Stimulated activated CD8-positive, alpha-beta memory T cell treated with anti-CD3 and anti-CD28 coated beads, Interleukin-15, amount 100 ng/mL, for 24 hours (primary cell): ENCODE measurements at places on chromosomes 16 and 17.

GRCh38 chr16:276426-277077 is 808 bp upstream of the RGS11 start:
- DNase-seq = no peak

DNA sequence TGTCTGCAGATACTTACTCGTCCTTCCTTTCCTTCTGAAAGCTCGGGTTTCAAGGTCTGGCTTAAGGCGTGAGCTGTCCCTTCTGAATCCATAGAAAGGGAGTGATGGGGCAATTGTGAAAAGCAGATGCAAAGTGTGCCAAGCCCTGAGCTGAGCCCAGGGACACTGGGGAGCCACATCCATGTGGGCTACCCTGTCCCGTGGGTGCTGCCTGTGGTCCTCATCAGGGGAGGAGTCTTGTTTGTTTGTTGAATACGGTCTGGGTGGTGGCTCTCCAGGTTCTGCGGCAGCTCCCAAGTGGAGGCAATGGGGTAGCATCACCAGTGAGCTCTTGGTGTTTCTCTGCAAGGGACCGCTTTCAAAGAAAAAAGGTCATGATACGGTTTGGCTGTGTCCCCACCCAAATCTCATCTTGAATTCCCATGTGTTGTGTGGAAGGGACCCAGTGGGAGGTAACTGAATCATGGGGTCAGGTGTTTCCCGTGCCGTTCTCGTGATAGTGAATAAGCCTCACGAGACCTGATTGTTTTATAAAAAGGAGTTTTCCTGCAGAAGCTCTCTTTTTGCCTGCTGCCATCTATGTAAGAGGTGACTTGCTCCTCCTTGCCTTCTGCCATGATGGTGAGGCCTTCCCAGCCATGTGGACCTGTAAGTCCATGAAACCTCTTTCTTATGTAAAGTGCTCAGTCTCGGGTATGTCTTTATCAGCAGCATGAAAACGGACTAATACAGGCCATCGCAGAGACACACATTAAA is 1.0 kb upstream of the ALG1 start:
- no peak for DNase-seq

- no peak for DNase-seq
Observed at GRCh38 chr17:2237950-2238349, 65.6 kb downstream of the SMG6 start.

- no peak for DNase-seq
Observed at GRCh38 chr17:72853440-72854415, 238.8 kb downstream of the SLC39A11 start.

DNA sequence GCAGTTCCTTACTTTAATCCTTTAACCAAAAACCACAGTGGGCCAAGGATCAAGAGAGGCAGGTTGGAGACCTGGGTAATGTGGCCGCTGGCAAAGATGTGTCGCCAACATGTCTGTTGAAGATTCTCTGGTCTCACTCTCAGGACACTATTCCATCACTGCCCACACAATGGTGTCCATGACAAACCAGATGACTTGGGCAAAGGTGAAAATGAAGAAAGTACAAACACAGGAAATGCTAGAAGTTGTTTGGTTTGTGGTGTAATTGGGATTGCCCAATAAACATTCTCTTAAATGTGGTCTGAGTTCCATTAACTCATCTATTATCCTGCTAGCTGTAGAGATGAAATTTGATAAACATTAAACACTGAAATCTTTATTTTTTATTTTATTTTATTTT is 43.3 kb downstream of the SALL1 start:
- DNase-seq = no peak

- DNase-seq = no peak
Observed at GRCh38 chr16:12431561-12431960, 372.1 kb downstream of the CPPED1 start.

- no peak for DNase-seq
Observed at GRCh38 chr16:87057211-87057881, 259.8 kb downstream of the C16orf95 start.

DNA sequence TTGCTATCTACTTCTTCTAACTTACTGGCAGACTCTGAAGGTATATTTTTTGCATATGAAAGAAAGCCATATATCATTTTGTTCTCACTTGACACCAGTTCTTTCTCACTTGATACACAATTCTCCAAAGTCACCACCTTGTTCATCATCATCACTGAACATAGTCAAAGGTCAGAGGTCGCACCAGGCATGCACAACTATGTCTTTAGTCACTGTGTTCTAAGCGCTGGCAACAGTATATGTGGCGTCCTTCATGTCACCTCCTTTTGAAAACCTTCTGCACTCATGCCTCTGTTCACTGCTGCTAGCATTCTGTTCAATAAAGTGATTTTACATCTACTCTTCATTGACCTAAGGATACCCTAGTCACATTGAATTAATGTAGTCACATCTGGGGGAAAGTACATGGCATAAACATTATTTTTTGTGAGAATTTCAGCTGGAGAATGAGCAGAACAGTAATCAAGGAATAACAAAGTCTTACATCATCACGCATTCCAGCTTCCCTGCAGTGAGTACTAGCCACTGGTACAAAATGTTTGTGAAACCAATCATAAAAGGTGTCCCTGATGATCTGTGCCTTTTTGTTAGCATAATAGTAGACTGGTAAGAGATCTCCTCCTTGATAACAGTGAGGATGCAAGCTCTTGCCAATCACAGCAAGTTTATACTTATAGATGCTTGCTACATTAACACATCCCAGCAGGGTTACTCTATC is 20.5 kb upstream of the TBX4 start:
- DNase-seq = no peak

GRCh38 chr16:1487395-1488053 is 1.2 kb downstream of the PTX4 start:
- no peak for DNase-seq

DNA sequence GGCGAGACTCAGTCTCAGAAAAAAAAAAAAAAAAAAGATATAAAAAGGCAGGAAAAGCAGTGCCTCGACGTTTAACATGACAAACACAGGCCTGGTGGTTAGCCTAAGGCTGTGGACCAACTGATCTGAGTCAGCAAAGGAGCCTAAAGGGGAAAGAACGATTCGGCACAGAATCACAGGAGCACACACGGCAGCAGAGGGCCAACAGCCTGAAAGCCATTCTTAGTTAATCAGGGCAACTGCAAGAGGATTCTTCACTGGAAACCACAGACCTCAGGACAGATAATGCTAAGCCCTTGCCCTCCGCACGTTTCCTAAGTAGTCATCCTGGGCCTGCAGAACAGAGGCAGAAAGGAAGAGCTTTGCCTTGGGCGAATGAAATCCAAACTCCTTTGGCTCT is 14.7 kb downstream of the TMEM11 start:
- DNase-seq = no peak

GRCh38 chr16:14454391-14454790 is 175.7 kb downstream of the PARN start:
- no peak for DNase-seq

DNA sequence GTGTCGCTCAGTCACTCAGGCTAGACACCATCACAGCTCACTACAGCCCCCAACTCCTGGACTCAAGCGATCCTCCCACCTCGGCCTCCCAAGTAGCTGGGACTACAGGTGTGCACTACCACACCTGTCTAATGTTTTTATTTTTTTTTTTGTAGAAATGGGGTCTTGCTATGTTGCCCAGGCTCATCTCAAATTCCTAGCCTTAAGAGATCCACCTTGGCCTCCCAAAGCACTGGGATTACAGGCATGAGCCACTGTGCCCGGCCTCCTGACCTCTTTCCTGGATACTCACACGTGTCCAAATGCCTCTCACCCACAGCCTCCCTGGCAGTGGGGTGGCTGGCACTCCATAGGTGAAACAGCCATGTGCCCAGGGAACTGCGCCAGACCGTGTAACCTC is 17.5 kb downstream of the CAMKK1 start:
- DNase-seq = no peak

DNA sequence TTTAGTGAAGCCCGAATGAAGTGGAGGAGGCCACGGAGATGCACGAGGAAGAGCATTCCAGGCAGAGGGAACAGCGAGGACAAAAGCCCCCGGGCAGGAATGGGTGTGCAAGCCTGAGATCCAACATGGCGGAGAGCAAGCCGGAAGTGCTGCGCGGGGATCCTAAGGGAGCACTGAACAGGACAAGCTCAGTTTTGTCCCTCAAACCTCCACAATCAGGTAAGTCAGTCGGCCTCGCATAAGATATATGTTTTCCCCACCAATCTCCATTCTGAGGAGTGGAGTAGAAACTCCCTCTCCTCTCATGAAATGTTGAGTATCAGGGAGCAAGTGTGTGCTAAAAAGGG is 32.9 kb upstream of the USP22 start:
- DNase-seq = no peak

DNA sequence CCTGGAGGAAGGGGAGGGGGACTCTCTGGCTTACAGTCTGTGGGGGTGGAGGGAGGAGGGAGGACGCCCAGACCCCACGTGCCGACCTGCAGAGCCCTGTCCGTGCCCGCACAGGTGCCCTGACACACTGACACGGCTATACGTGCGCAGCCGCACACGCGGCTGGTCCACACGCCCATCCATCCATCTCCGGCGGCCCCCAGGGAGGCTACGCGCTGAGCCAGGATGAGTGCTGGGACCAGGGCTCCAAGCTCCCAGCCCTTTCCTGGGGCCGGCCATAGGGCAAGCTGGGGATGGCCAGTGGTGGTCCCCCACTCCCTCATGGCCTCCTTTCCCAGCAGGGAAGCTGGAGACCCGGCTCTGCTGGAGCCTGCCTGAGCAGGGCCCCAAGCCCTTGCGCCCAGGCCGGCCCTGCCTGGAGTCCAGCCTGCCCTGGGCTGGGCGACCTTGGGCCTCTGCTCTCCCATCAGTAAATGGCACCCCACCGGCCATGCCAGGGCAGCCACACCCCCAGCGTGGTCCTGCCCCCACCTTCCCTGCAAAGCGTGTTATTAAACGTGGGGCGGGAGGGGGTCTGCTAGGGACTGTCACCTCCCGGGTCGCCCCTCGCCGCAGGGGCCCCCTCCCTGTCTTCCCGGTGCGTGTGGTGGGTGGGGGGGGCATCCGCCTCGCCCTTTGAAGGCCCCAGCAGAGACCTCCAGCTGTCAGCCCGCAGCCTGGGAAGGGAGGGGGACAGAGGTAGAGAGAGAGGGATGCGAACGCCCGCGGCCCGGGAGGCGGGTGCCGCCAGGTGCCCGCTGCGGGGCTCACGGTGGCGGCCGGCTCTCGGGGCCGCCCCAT is 863 bp downstream of the CASKIN1 start:
- no peak for DNase-seq

DNA sequence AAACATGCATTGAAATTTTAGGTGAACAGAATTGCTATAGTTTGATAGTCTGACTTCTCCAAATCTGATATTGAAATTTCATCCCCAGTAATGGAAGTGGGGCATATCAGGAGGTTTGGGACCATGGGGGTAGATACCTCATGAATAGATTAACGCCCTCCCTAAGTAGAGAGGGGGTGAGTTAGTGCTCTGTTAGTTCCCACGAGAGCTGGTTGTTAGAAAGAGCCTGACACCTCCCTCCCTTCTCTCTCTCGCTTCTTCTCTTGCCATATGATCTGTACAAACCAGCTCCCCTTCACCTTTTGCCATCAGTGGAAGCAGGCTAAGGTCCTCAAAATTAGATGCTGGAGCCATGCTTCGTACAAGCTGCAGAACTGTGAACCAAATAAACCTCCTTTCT is 78.8 kb downstream of the BRIP1 start:
- no peak for DNase-seq

DNA sequence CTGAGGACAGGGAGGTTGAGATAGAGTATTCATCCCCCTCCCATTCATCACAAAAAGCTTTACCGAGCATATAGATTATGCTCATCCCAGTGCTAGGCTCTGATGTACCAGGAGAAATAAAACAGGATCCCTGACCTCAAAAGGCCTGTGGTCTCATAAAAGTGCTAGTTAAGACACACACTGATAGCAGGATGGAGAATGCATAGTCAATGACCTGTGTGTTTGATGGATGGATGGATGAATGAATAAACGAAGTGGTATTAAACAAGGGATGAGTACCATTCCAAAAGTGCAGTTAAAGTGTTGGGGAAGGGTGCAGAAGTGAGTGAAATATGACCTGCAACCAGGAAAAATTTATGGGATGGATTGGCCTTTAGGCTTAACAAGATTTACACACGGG is 133.9 kb upstream of the NUDT7 start:
- DNase-seq = no peak

- DNase-seq = no peak
Observed at GRCh38 chr17:6240001-6240400, 169.8 kb downstream of the WSCD1 start.

GRCh38 chr16:1620391-1620790 is 8.2 kb downstream of the CRAMP1 start:
- no peak for DNase-seq

GRCh38 chr16:22388101-22388644 is 13.8 kb upstream of the CDR2 start:
- DNase-seq = no peak

DNA sequence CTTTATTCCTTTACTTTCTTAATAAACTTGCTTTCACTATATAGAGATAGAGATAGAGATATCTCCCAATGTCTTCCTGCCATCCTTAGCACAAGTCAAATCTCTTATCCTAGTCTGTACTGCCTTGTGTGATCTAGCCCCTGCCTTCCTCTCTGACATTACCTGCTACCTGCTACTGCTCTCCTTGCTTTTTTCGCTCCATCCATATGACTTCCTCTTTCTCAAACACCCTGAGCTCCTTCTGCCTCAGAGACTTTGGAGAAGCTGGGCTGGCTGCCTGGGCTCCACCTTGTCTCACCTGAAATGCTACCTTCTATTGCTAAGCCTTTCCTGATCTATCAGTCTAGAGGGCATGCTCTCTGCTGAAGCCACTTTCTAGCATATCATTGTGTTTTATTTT is 24.7 kb upstream of the WSB1 start:
- no peak for DNase-seq

- DNase-seq = no peak
Observed at GRCh38 chr17:58079300-58080033, 3.8 kb upstream of the DYNLL2 start.

DNA sequence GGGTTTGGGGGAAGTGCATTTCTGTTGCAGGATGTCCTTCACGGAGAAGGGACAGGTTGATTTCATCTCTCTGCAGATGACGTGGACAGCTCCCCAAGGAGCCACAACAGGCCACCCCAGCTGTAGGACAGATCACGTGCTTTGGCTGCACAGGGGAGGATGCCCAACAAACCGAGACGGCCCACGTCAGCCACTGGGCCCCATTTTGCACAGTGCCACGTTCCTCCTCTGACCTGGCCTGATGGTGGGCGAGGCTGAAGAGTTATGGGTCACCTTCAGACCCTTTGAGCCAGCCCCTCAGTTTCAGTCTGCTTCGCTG is 9.0 kb upstream of the RHBDL3 start:
- no peak for DNase-seq

- DNase-seq = no peak
Observed at GRCh38 chr16:89174877-89175276, 3.3 kb downstream of the CDH15 start.

GRCh38 chr17:21215935-21216334 is 2.0 kb upstream of the TMEM11 start:
- DNase-seq = no peak

GRCh38 chr17:72797142-72797541 is 295.3 kb downstream of the SLC39A11 start:
- no peak for DNase-seq

- DNase-seq = no peak
Observed at GRCh38 chr16:22337849-22338635, 36.4 kb downstream of the CDR2 start.

GRCh38 chr17:77312786-77313599 is 172.2 kb downstream of the SEC14L1 start:
- DNase-seq = no peak
